ENCODE measurements at places on chromosomes 1 and 21. TPM values are rescaled to one million over a fixed set of nuclear protein-coding genes. Genes with fewer than 3 reads are reported as not detected.

The PRAMEF17 gene
- total RNA-seq, result not detected

The TSSK3 gene
- total RNA-seq, result 4.8 TPM

The COL8A2 gene
- total RNA-seq, result 41.7 TPM

The OR14K1 gene
- total RNA-seq, result not detected

The ADAMTSL4 gene
- total RNA-seq, result 85.3 TPM

GRCh38 chr1:167635941-167636340 lies 5.9 kb downstream of the RCSD1 start:
- H3K4me3 ChIP-seq, result peak overlapping the region; percentile 37
- no peaks in the 10 kb centered on the region for H3K36me3 ChIP-seq
- no peak overlapping the region for H3K27ac ChIP-seq
- H3K4me1 ChIP-seq, result peaks cover 18% of the 10 kb centered on the region

- H3K4me3 ChIP-seq, result no peak overlapping the region
- no peaks in the 10 kb centered on the region for H3K27me3 ChIP-seq
- peaks cover 89% of the 10 kb centered on the region for H3K36me3 ChIP-seq
- H3K4me1 ChIP-seq, result no peaks in the 10 kb centered on the region
- DNase-seq, result no peak
Measured at GRCh38 chr1:222654849-222655248, 37.0 kb downstream of the MIA3 start.

DNA sequence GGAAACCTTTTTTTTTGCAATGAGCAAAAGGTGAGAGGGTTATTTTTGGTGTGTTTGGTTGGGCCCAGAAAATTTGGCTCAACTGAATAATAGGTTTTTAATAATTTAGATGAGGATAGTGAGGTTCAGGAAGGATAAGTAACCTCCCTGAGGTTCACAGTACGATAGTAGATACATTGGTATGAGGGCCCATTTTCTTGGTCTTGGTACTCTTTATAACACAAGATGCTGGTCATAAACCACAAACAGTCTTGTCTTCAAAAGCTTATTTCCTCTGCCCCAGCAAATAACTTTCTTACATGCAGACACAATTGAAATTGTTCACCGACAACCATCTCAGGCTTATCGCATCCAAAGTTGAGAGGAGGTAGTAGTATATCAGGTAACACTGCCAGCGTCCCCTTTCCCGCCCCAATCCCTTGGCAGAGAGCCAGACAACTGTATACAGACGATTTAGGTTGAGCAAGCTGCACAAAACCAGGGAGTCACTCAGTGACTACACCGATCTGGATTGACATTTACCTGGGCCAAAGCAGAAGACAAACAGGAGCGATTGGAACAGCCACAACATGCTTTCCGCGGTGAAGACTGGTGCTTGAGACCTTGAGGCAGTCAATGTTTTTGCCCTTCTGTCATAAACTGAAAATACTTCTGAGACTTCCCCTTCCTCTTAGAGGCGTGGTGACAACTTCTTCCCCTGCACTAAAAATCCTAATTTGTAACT lies at the start of gene SLAMF6:
Gene SLAMF6, minus strand, starts transcription at position 634 of the 724 bp plus-strand sequence. Its CDS starts 63 bp downstream, at position 571.
- no peaks in the 10 kb centered on the region for H3K4me1 ChIP-seq
- no peaks in the 10 kb centered on the region for H3K36me3 ChIP-seq
- no peak within 1 kb of the TSS for H3K27ac ChIP-seq
- H3K4me3 ChIP-seq, result no peak within 1 kb of the TSS
- H3K27me3 ChIP-seq, result no peaks in the 10 kb centered on the region
- no peak for DNase-seq

GRCh38 chr1:38027201-38028104 lies 14.9 kb downstream of the UTP11 start:
- DNase-seq, result no peak
- H3K4me1 ChIP-seq, result no peaks in the 10 kb centered on the region
- peaks cover 36% of the 10 kb centered on the region for H3K36me3 ChIP-seq
- H3K4me3 ChIP-seq, result no peak overlapping the region
- no peak overlapping the region for H3K27ac ChIP-seq

DNA sequence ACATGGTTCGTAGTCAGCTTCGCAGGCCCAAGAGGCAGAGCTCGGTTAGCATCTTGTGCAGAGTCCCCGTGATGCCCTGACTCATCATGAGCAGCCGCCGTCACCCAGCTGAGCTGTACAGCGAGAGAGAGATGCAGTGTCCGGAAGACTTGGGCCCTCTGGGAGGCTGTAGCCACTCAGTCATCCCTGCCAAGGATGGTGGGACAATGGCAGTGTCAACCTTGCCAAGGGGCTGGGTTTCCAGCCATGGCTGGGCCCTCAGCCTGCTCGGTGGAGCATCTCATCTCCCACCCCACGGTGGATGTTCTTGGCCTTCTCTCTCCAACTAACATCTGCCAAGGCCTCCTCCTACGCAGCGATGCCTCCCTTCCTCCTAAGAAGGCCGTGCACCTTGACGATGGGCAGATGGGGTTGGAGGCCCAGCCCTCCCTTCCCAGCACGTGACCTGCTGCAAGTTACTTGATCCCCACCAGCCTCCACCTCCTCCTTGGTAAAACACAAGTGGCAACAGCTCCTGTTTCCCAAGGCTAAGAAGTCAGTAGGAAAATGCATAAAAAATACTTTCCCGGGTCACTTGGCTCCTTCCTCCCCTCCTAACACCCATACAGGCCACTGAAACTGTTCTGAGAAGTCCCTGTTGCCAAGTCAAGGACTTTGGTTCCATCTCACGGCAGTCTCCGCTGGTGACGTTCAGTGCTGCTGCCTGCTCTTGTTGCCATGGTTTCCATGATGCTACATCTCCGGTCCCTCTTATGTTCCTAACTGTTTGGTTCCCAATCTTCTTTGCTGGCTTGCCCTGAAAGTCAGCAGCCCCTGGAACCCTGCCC lies 384.7 kb upstream of the VAMP3 start:
- H3K36me3 ChIP-seq, result no peaks in the 10 kb centered on the region
- H3K4me3 ChIP-seq, result no peak overlapping the region
- H3K27ac ChIP-seq, result no peak overlapping the region
- H3K27me3 ChIP-seq, result no peaks in the 10 kb centered on the region
- DNase-seq, result peak; percentile 54

- no peak overlapping the region for H3K27ac ChIP-seq
- DNase-seq, result no peak
- no peaks in the 10 kb centered on the region for H3K27me3 ChIP-seq
- no peaks in the 10 kb centered on the region for H3K4me1 ChIP-seq
Measured at GRCh38 chr1:113194846-113195830, 122.1 kb downstream of the LRIG2 start.

DNA sequence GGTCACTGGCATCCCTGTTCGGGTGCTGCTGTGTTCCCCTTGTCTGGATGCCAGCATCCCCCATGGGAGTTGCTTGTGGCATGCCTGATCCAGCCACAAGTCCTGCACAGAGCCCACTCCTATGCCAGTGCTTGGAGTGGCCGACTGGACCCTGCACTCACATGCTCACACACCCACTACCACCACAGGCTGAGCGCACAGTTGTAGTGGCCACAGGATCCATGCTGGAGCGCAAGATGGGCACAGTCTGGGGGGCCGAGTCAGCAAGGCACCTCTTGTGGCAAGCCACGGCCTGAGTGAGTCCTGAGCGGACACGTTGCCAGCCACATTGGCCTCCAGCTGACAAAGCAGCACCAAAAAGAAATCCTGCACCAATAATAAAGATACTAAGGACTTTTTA lies 661.6 kb upstream of the TMPRSS15 start:
- H3K4me3 ChIP-seq, result no peak overlapping the region
- no peaks in the 10 kb centered on the region for H3K4me1 ChIP-seq
- DNase-seq, result no peak
- no peaks in the 10 kb centered on the region for H3K36me3 ChIP-seq
- H3K27me3 ChIP-seq, result no peaks in the 10 kb centered on the region

DNA sequence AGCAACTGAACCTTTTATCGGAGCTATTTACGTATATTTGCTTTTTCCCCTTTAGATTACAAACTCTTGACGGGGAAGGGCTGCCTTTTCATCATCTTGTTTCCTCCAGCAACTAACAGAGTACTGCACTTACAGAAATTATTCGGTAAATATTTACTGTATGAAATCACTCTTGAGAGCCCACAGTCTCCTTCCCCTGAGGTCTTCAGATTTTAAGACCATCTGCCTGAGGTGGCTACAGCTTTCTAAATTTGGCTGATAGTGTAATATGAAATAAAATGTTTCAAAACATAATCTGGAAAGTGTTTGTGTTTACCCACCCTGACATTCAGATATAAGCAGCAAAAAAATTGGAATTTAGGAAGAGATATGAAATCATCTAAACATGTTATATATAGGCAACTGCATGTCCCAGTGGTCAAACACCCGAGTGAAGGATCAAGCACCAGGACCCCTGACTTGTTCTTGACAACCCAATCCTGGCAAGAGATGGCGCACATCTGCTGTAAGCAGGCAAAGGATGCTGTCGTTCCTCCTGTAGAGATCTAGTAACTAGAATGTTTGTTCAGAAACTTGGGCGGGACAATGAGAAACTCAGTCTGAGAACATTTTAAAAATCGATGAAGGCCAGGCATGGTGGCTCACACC lies 60.9 kb downstream of the SIPA1L2 start:
- no peak overlapping the region for H3K27ac ChIP-seq
- H3K4me1 ChIP-seq, result peaks cover 2% of the 10 kb centered on the region
- H3K36me3 ChIP-seq, result no peaks in the 10 kb centered on the region
- H3K4me3 ChIP-seq, result no peak overlapping the region
- no peaks in the 10 kb centered on the region for H3K27me3 ChIP-seq
- DNase-seq, result no peak

Data from ascending aorta (tissue), 2 donors.